EL (cell line): ENCODE measurements at places on chromosomes 7 and 10.

GRCh38 chr10:71368176-71368575, 28.5 kb upstream of the CDH23 start:
- DNase-seq = no peak

DNA sequence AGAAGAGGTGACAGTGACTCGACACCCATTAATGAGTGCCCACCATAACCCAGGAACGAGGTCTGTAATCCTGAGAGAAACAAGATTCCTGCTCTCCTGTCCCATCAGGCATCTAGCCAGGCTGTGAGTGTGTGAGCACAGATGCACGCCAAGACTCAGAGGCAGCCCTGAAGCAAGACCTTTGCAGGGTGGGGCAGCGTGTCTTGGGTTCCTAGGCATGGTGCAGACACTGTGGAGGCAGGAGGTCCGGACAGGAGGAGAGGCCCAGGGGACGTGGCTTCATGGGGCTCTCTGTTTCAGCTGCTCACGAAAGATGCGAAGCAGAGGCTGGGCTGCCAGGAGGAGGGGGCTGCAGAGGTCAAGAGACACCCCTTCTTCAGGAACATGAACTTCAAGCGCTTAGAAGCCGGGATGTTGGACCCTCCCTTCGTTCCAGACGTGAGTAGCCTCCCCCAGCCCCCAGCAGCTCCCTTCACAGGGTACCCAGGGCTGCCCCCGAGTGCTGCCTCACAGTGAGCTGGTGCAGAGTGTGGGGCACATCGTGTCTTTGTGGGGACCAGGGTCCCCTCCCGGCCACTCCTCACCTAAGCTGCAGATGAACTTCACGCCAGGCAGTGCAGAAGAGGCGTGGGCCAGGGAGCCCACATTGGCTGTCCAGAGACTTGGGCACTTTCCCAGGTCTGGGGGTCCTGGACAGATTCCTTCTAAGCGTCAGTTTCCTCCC, 94.5 kb downstream of the RGS10 start:
- no peak for DNase-seq

DNA sequence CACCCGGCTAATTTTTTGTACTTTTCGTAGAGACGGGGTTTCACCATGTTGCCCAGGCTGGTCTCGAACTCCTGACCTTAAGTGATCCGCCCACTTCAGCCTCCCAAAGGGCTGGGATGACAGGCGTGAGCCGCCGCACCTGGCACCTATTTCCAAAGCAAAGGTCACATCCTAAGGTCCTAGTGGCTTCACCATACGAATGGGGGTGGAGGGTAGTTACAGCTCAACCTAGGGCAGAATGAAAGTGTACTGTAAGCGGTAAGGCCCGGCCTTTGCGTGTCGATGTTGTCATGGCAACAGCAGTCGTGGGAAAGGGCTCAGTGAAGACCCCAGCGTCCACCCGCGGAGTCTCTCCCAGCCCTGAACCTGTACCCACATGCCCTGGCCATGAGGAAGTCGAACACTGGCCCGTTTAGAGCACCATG, 1.6 kb upstream of the COX19 start:
- DNase-seq = no peak

DNA sequence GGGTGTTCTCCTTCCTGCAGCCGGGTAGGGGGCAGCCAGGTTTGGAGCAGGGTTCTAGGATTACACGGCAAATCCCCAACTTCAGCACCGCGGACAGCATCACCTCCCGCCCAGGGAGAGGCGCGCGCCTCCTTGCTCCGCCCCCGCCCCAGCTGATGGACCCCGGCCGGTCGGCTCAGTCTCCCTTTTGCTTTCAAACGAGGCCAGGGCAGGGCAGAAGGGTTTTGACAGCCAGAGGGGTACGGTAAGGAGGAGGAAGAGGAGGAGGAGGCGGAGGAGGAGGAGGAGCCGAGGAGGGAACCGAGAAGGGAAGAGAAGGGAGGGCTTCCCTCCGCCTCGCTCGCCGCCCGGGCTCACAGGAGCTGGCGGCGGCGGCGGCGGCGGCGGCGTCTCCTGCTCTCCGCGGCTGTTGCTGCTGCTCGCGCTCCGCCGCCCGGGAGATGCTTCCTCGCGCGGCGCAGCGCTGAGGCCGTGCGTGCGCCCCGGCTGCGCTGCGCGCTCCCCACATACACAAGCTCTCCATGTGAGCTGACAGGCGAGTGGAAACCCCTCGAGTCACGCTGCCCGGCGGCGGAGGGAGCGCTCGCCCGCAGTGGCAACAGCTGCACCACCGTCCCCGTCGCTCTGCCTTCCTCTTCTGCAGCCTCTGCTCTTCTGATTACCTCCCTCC, 615 bp upstream of the CNTNAP2 start:
- DNase-seq = no peak

DNA sequence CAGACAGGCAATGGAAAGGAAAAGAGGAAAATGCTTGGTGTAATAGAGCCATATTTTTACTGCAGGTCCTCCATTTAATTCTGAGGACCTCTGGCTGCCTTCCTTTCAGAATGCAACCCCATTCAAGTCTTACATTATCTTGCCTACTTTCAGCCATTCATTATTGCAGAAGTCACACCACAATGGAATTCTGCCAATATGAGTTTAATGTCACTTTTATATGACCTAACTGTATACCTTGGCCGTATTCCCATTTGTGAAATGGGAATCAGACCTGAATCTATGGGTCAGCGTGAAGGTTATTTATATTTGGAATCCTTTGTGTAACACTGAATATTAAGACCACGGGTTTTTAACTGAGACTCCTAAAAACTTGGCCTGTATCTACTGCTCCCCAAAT, 241.7 kb upstream of the AOAH start:
- no peak for DNase-seq

DNA sequence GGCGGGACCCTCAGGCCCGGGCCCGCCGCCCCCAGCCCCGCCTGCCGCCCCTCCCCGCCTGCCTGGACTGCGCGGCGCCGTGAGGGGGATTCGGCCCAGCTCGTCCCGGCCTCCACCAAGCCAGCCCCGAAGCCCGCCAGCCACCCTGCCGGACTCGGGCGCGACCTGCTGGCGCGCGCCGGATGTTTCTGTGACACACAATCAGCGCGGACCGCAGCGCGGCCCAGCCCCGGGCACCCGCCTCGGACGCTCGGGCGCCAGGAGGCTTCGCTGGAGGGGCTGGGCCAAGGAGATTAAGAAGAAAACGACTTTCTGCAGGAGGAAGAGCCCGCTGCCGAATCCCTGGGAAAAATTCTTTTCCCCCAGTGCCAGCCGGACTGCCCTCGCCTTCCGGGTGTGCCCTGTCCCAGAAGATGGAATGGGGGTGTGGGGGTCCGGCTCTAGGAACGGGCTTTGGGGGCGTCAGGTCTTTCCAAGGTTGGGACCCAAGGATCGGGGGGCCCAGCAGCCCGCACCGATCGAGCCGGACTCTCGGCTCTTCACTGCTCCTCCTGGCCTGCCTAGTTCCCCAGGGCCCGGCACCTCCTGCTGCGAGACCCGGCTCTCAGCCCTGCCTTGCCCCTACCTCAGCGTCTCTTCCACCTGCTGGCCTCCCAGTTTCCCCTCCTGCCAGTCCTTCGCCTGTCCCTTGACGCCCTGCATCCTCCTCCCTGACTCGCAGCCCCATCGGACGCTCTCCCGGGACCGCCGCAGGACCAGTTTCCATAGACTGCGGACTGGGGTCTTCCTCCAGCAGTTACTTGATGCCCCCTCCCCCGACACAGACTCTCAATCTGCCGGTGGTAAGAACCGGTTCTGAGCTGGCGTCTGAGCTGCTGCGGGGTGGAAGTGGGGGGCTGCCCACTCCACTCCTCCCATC, 82.7 kb downstream of the PAX2 start:
- peak; percentile 45 for DNase-seq

DNA sequence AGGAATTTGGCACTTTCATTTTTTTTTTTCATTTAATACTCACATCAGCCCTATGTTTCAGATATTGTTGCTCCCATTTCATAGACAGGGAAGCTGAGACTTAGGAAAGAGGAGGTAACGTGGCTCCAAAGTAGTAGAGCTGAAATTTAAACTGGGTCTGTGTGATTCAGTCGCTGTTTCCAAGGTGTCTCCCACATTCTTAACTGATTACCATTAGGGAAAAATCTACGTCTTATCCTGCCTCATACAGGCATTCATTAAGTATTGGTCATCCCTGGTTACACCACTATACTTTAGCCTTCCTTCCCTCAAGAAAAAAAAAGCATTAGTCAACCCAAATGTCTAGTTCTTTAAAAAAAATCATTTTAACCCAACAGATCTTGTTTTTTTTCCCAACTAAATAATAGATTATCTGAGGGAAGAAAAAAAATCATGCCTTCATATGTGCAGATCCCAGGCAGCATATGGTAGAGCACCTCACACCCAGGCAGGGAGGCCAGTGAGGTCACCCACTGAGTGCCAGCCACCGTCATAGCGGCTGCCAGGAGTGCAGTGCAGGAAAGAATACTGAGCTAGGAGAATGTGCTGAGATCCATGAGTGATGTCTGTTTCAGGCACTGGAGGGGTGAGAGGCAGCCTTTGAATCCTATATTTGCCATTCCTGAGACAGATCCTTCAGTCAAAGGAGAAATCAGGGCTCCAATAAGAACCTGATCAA, 59.0 kb upstream of the SORCS3 start:
- peak; percentile 90 for DNase-seq

- DNase-seq = peak; percentile 64
Observed at GRCh38 chr10:17026686-17027485, 102.7 kb downstream of the CUBN start.

GRCh38 chr10:8183241-8183704, 128.8 kb downstream of the GATA3 start:
- DNase-seq = no peak

- DNase-seq = no peak
Observed at GRCh38 chr7:135575296-135575695, 17.6 kb downstream of the NUP205 start.

- DNase-seq = no peak
Observed at GRCh38 chr10:8088504-8088903, 34.0 kb downstream of the GATA3 start.

GRCh38 chr10:24097751-24098207, 111.2 kb upstream of the KIAA1217 start:
- no peak for DNase-seq

DNA sequence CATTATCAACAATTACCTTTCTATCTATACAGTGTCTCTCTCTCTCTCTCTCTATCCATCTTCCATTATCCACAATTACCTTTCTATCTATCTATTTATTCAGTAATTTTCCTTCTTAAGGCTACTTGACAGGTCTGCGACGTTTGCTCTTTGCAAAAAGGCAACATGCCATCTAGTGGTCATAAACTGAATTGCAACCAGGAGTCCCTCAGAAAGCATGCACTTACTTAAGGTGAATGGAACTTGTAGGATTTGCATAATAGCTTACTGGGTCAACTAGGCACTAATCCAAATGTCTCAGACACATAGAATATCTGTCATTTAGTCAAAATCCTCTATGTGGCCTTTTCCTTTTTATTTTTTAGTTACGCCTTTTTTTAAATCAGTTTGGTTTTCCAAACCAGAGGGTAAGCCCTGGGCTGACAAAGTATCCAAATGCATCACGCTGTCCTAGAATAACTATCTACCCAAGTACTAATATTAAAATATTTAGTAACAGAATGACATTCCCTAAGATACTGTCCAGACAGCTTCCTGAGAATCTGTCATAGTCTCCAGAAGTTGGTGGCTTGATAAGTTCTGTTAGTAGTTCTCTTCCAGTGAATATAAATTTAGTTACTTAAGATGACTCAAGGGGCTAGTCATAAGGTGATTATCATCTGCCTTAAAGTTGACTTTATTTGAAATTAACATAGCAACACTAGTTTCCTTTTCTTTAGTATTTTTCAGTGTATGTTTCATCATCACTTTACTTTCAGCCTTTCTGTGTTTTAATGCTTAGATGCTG, 208.3 kb downstream of the PPP1R3A start:
- DNase-seq = peak; percentile 74

DNA sequence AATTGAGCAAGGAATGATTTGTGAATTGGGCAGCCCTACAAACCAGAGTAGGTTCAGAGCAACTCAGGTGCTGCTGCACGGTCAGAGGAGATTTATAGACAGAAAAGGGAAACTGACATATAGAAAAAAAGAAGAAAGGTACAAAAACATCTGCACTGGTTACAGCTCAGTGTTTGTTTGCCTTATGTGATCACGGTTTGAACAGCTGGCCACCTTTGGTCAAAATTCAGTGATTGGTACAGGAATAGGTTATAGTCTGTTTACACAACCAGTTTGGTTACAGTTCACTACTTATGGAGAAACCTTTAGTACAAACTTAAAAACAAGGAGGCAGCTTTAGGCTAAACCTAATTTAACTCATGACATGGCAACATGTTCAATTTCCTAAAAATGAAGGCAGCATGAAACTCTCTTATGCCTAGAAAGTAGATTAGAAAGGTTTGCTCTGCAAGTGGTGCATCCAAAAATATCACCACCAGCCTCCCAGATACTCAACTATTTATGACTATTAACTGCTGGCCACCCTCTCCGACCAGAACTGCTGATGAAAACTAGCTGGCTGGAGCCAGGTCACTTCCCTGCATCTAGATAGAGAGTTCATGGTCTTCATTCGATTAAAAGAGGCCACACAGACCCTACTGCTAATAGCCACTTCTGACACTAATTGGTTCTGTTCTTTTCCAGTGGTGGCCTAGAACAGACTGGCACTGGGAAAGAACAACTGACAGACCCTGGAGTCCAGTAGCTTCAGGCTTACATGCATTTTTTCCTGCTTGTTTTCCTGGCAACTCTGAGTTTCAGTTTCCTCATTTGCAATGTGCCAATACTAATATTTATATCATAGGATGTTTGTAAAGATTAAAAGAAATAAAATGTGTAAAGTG, 548.0 kb downstream of the CCSER2 start:
- no peak for DNase-seq

DNA sequence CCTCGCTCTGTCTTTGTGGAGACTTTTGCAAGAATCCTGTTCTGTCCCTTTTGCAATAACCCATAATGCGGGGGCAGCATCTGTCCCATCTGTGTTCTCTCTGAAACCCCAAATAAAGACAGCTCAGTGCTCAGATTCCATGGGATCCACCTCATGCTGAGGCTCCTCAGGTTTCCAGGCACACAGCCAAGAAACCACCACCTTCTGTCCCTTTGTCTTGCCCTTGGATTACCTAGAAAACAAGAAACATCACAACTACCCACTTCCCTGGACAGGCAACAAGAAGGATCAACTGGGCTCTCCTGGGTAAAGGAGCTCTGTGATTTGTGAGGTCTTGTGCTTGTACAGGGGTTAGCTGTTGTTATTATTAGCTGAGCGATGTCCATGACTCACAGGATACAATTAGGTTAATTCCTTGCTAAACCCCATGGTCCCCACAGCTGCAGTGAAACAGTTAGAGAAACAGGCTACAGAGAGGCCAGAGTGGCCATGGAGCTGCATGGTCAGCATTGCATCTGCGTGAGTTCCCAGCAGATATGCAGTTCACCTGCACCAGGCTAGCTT, 50.2 kb downstream of the CXCL12 start:
- peak; percentile 68 for DNase-seq

GRCh38 chr7:130899638-130900401, 165.8 kb upstream of the KLF14 start:
- DNase-seq = no peak

DNA sequence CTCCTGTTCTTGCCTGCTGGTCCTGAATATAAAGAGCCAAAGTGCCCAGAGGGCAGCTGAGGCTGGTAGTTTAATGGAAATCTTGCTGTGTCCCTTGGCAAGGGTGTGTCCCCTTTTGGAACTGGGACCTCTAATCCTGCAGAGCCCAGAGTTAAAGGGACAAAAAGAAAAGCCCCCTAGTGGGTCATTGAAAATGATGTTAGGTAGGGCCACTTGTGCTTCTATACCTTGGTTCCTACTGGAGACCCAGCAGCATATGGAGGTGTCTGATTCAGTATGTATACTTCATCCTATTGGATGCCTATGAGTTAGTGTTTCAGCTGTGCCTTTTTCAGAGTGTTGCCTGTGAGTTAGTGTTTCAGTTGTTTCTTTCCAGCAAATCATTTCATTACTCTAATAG, 30.5 kb downstream of the TFAM start:
- DNase-seq = no peak
